ENCODE measurements at places on chromosomes 7 and 10.

- DNase-seq: no peak
Measured at GRCh38 chr10:129033790-129034272, 433.2 kb upstream of the MGMT start.

GRCh38 chr10:86261941-86262687, 104.5 kb downstream of the GRID1 start:
- peak; percentile 27 for DNase-seq

GRCh38 chr7:102404005-102404861, 8.1 kb downstream of the PRKRIP1 start:
- no peak for DNase-seq

DNA sequence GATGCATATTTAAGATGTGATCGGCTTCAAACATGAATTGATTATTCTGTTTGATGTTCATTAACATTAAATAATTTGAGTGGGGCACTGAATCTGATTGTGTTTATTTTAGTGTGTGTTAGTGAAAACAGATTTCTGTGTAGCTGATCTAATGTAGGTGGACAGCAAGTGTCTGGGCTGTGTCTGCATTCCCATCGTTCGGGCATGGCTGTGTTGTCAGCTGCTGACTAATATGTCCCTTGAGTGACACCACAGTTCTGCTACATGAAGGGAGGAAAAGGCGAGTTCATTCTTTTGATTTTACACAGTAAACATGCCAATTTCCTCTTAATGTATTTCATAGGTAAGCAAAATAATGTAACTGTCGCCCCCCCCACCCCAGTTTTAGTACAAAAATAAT, 203.0 kb downstream of the CNTNAP2 start:
- no peak for DNase-seq

DNA sequence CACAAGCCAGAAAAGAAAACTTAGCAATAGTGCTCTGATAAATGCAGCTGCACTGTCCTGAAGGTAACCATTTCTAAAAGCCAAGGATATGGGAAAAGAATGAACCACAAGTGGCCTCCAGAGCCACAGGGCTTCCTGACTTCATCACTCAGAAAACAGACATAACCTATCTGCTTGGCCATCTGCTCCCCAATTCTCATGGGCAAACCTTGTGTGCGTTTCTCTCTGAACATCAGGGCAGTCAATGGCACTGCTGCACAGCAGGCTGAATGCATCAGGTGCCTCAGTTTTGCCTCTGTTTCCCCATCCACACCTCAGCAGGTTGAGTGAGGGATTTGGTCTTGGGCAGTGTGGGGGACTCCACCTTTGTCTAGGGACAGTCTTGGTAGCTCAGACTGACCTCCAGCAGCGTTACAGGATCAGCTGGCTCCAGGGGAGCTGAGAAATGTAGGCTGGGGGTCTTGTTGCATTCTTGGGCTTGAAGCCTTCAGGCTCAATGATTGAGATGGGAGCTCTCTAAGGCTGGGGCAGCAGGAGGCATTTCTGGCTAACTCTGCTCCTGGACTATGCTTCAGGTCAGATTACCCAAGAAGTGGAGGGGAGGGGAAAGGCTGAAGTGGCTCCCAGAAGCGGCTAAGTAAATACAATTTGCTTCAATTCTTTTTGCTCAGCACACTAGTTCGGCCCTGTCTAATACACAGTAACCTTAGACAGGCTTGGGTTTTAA, 23.6 kb upstream of the PDLIM1 start:
- DNase-seq: no peak

DNA sequence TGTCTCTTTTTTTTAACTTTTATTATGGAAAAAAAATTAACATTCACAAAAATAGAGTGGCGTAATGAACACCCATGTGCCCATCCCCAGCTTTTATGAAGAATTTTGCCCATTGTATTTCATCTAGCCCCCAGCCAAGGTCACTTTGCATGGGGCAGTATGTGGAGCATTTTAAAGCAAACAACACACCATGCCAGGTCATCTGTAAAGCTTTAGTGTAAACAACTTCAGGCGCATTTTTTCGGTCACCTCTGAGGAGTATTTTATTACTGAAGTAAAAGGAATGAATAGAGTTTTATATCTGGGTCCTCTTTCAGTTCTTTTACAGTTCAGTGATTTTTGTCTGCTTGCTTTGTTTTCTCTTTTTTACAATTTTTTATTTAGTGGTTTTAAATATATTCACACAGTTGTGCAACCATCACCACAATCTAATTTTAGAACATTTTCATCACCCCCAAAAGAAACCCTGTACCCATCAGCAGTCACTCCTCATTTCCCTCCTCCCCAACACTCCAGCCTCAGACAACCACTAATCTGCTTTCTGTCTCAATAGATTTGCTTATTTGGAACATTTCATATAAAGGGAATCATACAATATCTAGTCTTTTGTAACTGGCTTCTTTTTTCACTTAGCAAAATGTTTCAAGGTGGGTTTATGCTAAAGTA, 87.9 kb downstream of the SLC37A3 start:
- DNase-seq: no peak

GRCh38 chr7:118140468-118140867, 43.5 kb upstream of the LSM8 start:
- DNase-seq: no peak

DNA sequence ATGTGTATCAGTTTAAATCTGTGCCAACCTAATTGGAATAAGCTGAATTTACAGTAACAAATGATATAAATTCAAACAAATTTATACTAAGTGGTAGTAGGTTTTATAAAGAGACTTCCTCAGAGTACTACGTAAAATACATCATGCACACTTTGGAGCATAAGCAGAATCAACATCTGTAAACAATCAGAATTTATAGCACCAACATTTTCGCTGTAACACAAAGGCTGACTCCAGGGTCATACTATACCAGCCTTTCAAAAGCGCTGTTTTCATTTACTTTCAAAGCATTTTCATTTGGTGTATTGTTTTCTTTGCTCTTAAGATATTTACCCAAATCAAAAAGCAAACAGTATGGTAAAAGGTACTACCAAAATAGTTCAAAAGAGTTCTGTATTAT, 29.3 kb upstream of the TMEM168 start:
- no peak for DNase-seq

DNA sequence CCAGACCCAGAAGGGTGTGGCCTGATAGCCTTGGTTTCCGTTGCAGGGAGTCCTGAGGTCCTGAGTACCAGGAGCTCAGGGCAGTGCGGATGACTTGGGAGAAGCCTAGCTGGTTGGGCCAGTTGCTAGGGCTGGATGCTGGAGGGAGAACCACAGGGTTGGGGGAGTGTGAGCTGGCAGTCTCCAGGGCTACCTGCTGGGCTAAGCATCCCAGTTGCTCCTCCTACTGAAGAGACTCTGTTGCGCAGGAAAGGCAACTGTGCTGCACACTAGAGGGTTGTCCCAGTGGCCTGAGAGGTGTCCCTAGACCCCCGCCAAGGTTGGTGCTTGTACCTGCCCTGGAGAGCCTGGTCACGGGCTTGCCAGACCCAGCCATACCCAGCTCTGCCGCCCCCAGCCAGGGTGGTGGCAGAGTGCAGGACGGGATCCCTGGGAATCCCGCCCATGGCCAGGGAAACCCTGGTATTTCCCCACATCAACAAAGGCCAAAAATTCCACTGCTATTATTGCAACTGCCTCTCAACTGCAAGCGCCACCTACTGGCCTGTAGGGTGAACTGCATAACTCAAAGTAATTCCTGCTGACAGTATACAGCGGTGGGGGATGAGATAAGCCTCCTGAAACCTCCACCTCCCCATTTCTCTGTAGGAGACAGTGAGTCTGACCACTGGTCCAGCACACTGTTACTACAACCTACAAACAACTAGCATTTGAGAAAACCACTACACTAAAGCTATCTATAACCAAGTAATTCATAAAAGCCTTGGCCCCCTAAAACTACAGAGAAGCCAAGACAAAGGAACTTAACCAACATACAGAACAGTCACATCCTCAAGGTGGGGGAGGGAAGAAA, 67.6 kb upstream of the DDC start:
- DNase-seq: peak; percentile 69

GRCh38 chr7:135366843-135367508, 133.3 kb downstream of the STRA8 start:
- DNase-seq: no peak

GRCh38 chr10:8504499-8504898, 450.0 kb downstream of the GATA3 start:
- DNase-seq: no peak

DNA sequence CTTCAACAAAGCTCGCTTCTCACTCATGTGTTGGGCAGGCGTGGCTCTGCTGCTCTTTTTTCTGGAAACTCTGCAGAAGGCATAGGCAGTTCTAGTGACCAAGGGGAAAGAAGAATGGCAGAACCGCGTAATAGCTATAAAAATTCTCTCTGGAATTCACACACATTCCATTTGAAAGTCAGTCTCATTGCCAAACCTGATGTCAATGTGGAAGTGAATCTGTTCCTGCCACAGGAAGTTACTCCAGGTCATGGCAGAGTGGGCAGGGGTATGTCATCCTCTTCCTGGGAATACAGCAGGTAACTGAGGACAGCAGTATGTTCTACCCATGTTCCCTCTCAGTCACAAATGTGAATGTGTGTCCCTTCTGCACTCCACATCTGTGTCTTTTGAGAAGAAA, 8.2 kb upstream of the PAXIP1 start:
- no peak for DNase-seq

DNA sequence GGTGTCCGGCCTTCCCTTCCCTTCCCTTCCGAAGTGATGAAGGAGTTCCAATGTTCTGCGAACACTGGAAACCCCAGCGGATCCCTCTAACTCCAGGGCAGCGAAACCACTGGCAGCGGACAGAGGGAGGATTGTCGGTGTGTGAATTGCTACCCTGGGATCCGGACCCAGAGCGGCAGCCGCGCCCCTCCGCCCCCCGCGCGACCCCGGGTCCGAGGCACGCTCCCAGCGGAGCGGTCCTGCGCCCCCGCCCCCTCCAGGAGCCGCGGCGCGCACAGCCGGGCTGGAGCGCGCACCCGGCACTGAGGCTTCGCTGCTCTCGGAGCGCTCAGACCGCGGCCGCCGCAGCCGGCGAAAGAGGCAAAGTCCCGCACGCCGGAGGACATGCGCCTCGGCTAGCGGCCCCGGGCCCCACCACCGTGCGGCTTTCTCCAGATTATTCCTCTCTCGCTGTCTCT, at the start of gene PTPRZ1:
PTPRZ1 (plus strand) TSS at position 331 of the 458 bp plus-strand sequence. CDS start 339 bp downstream, outside the sequence.
- no peak for DNase-seq

DNA sequence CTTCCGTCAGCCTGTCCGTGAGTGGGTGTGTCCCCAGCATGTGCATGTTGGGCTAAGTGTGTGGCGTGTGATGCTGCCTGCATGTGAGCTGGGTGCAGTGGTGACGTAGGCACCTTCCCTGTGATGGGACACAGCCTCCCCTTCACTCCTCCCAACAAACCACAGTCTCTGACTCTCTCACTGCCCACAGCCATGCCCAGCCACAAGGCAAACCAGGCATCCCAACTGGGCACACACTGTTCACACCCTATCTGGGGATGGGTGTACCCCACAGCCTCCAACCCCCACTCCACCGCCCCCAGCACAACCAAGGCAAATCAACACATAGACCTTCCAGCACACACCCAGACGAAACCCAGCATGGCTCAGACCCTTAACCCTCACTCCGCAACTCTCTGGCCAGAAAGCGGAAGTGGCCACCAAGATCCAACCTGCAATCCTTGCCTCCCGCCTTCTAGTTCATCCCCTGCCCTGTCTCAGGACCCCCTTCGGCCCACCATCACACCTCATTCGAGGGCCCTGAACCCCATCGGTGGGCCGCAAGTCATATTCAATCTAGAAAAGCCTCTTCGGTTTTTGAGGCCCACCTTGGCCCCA, 10.4 kb downstream of the PSD start:
- no peak for DNase-seq

DNA sequence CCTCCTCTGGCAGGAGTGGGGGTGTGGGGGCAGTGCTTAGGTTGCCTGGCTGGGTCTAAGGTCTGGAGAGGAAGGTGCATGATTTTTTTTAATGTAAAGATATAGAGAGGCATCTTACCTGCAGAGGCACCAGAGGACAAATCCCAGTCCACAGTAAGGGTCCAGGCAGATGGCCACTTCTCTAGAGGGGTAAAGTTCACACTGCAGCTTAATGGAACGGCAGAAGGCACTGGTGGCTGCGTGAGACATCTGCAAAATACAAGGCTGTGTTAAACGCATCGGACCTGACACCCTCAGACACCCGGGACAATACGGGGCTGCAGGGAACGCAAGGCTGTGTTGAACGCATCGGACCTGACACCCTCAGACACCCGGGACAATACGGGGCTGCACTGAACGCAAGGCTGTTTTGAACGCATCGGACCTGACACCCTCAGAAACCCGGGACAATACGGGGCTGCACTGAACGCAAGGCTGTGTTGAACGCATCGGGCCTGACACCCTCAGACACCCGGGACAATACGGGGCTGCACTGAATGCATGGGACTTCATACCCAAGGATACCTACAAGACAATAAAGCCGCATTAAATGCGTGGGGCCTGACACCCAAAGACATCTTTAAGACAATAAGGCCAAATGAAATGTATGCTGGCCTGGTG, 206.0 kb downstream of the ZMYND11 start:
- no peak for DNase-seq

DNA sequence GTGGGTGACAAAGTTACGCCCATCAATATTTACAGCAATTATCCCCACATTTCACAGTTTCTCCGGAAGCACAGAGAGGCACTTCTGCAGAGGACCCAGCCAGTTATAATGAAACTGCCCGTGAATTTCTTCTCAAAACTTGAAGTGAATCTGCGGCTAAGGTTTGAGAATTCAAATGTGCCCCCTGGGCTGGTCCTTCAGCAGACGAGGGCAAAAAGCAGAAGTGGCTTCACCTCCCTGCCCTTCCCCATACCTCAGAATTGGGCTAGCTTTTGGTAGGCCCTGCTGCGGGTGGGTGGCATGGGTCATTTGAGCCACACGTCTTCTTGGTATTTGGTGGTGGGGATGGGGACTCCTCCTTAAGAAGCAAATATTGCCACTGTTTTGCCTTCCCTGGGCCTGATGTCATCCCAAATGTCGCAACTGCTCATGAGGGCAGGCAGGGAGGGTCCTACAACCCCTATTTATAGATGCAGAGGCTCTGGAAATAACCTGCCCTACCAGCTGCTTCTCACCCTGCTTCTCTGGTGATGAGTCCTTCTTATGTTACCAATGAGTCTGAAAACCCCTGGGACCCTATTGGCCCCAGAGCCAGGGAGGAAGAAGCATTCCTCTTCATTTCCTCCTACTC, 16.6 kb upstream of the WDFY4 start:
- DNase-seq: no peak

DNA sequence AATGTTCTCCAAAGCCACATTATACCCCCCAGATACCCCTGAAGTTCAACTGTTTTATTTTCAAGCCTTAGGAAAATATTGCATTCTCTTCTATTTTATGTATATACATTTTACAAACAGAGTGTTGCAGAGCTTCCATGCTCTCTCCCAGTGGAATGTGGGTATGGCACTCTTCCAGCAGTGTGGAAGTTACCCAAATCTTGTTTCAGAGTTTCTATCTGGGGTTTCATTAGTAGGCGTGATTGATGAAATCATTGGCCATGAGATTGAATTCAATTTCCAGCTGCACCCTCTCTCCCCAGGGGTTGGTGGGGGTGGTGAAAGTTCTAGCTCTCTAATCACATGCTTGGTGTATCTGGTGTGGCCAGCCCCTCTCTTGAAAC, 350.4 kb downstream of the RPS24 start:
- DNase-seq: no peak

GRCh38 chr7:103751311-103751880, 238.1 kb downstream of the RELN start:
- DNase-seq: no peak

Measured in activated T-cell treated with anti-CD3 and anti-CD28 coated beads, Interleukin-2, amount 50 U/mL, for 48 hours (primary cell).